ENCODE measurements at places on chromosomes 7 and 10.

DNA sequence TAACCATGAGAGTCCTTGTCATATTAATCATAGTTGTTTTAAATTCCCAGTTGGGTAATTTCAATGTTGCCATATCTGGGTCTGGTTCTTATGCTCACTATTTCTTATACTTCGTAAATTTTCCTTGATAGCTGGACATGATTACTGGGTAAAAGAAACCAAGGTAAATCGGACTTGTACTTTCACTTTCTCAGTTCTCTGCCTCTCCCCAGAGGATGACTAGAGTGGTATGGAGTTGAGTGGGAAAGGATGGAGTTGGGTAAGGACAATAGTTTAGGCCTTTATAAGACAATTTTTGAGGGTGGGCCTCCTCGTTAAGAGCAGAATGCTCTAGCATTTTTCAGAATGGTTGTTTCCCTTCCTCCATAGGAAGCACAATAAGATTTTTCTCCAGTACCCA is 106.1 kb downstream of the CRPPA start:
- no peak for DNase-seq

DNA sequence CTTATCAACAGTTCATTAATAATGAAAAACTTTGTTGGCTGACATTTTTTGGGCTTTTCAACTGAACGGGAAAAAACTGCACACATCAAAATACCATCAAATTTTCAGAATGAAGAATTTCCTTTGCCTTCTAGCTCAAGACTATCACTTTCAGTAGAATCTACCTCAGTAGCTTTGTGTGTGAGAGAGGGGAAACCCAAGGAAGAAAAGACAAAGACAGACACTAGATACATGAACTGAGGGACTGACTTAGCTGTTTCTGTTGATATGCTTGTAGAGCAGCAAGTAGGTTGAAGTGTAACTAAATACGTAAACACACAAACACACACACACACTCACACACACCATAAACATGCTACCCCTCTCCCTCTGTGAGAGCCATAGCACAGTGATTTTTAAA is 257.1 kb downstream of the CDK14 start:
- no peak for DNase-seq

DNA sequence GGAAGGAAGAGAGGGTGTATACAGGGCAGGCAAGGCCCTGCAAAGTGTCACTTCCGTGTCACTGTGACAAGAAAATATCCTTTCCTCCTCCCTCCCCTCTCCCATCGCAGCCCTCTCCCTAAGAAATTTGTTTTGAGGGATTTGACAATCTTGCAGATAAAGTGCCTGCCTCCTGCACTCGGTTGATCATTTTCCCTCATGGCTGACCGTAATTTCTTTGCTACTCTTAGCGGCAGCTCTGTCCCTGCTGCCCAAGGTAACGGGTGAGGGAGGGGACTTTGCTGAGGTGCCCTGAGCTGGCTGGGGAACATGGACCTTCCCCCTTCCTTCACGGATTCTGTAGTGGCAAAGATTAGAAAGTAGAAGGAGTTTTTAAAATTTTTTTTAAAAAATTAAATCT is 179.1 kb downstream of the TCF7L2 start:
- DNase-seq: no peak

DNA sequence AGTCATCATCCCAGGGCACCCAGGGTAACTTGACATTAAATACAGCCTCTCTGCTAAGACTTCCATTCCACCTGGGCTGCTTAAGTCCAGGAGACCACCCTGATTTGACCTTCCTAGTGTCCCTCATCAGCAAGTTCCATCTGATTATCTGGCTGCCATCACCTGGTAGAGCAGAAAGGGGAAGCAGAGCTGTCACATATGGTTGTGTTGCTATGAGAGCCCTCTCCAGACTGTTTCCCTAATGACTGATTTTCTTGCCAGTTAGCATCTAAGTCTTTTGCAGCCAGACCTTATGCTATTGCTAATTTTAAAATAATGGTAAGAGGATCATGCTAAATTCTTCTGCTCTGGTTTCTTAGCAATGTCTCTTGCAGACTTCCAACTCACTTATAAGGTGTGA is 38.7 kb downstream of the KCNH2 start:
- DNase-seq: no peak

GRCh38 chr7:130650611-130651120 is 17.9 kb downstream of the COPG2 start:
- DNase-seq: no peak

GRCh38 chr10:53236941-53237340 is 464.4 kb upstream of the MBL2 start:
- DNase-seq: no peak

DNA sequence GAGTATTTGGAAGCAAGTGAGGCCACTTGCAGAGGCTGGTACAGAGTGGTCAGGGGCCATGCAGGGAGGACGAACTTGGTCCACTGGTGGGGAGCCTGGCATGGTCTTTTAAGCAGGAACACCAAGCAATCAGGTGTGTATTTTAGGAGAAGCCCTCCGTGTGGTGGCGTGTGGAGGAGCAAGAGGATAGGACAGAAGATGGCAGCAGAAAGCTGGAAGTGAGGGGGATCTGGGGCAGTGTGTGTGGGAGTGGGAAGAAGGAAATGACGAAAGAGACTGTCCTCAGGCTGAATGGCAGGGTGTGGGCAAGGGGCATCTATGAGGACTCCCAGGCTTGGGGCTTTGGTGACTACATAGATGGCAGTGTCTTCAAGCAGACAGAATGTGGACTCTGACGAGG is 51.2 kb downstream of the TEX36 start:
- DNase-seq: no peak

DNA sequence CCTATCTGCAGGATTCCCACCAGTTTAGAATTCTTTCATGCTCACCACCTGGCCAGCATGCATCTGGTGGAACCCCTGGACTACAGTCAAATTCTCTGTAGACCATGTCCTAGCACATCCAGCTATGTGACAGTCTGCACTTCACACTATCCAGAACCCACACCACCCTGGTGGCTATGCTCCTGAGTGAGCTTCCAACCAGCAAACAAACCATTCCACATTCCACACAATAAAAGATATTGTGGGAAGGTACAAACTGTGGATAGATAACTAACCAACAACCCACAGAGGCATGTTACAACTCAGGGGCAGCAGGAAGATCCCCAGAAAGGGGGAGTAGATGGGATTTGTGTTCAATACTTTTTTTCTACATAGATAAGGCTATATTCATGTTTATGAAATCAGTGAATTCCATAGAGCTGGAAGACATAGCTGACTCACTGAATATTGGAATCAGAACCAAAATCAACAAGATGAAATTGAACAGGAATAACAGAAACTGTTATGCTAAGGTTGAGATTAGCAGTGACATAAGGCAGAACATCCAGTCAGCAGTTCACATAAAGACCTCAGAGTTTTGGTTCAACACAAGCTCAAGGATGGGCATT is 72.5 kb downstream of the LRRC17 start:
- no peak for DNase-seq

DNA sequence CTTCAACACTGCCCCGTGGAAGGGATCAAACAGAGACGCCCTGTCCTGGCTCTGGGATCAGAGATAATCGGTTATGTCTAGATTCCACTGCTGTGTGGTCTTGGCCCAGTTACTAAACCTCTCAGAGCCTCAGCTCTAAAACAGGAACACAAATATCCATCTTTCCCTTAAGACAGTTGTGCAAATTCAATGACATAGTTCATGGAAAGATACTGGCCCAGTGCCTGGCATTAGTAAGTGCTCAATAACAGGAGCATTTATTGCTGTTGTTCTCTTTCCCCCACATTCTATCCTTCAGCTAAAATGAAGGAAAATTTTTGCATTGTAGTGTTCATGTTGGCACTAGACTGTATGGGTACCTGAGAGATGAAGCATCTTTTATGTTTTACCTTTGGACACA is 58.6 kb downstream of the TACC2 start:
- DNase-seq: no peak

- no peak for DNase-seq
These were observed 136.5 kb upstream of the ETV1 start for GRCh38 chr7:14125998-14126397.

DNA sequence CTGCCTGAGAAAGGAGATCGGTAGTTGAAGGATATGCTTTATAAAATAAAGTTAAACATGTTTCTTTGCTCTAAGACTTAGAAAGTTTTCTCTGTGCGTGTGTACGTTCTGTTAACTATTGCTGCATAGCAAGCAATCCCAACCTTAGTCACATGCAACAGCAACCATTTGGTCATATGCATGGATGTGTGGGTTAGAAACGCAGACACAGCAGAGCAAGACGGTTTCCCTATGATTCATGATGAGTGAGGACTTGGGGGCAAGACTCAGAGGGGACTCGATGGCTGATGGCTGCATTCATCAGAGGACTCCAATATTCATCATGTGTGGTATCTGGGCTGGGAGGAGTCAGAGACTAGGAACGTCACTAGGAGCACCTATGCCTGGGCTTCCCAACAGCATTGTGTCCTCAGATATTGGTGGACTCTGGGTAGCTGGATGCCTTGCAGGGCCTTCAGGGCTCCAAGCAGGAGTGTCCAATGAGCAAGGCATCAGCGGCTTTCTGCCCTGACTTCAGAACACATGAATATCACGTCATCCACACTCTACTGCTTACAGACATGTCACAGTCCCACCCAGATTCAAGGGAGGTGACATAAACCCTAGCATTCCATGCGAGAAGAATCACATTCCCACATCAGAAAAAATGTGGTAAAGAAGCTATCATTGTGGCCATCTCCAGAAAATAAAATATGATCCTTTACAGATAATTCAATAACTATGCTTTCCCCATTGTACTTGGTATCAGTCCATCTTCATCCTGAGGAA is 731.2 kb downstream of the TNS3 start:
- DNase-seq: peak; percentile 56

DNA sequence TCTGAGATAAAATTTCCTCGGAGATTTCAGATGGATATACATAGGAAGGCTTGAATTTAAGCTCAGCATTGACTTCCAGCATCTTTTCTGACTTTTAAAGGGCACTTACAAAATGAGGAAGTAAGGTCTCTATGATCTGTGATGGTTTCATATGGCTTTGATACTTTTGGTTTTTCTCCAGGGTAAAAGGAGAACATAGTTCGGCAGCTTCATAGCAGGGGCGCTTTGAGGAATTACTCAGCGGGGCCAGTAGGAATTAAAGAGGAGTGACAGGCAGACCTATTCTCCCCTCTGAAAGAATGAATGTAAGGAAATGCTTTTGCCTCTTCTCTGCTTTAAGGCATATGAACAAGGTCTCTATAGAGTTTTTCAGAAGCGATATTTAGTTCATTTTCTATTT is 80.0 kb upstream of the PCDH15 start:
- no peak for DNase-seq

- no peak for DNase-seq
These were observed 6.4 kb upstream of the DYNC2I1 start for GRCh38 chr7:158849768-158850544.

DNA sequence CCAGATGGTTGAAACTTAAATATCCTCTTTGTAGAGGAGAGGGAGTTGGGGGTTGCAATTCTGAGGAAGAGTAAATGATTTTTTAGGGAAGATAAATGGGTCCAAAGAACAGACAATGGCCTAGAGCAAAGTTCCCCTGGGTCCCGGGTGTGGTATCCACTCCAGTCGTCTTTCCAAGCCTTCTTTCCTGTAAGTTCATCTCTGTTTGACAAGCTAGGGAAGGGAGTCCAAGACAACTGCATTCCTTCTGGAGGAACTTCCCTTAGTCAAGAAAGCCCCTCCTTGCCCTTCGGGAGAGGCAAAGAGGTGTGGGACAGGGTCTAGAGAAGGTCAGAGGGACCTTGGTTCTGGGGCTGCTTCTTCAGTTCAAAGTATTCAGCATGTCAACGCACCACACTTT is 33.4 kb downstream of the C10orf71 start:
- DNase-seq: no peak

GRCh38 chr10:113131613-113132261 is 181.7 kb downstream of the TCF7L2 start:
- peak; percentile 81 for DNase-seq

- no peak for DNase-seq
These were observed 114.0 kb upstream of the TCF7L2 start for GRCh38 chr10:112835944-112836451.

DNA sequence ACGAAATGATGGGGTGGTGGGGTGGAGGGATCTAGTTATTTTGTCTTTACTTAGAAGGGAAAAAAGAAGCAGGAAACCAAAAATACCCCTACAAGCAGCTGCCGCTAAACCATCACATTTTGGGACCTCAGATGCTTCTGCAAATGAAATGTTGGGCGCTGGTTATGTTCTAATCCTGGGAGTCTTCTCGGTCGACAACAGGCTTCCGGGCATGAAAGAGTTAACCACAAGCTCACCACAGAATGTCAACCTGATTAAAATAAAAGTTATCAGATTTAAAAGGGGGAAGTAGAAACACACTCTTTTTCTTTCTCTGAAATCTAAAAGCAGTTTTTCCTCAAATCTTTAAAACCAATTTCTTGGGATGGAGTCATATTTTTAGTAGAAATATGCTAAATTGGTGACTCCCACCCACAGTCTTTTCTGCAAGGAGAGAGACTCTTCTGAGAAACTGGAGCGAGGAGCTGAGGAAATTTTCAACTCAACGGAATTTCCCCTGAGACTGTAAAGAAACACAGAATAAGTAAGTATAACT is 16.8 kb downstream of the IL2RA start:
- DNase-seq: no peak

DNA sequence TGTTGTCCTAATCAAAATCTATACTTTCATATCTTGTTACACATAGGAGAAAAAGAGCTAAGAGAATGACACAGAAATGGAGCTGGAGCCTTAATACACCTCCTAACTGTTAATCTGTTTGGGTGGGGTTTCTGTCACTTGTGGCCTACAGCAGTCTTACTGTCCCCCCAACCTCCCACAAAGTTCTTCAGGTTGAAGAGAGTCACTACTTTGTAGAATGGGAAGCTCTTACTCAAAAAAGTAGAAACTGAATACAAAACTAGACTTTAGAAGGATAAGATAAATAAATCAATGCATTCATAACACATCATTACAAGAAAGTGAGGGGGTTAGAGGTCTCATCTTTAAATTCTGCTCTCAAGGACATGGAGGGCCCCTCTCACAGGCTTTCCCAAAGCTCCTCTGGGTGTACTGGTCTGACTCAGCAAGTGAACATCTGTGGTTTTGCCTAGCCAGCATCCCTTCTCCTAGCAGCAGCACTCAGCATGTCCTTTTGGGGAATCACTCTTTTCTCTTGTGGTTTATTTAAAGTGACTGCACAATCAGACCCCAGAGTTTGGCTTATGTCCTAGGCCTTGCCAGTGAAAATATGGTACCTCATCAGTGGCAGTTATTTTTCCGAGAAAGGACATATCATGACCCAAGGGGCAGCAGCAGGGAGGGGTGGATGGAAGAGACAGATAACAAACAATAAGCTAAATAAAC is 2.0 kb upstream of the BLVRA start:
- peak; percentile 53 for DNase-seq

DNA sequence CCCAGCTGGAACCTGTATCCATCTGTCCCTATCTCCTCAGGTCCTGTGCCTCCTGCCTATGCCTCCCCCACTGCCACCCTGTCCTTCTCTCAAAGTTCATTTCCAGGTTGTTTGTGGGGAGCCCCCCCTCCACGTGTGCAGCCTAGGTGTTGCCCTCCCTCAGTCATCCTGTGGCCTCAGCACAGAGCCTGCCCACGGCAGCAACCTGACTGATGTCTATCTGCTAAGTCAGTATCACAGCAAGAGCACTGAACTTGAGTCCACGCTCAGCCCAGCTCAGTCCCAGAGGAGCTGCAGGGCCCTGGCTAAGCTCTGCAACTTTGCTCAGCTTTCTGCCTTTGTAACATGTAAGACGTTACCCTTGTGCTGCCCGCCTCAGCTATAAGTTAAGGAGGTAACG is 28.7 kb downstream of the FAM53B start:
- no peak for DNase-seq

Data from skeletal muscle cell (primary cell).